LHCN-M2 (cell line): ENCODE measurements at places on chromosomes 16 and 17.

- no peak for DNase-seq
Measured at GRCh38 chr17:48100160-48100559, 1.1 kb downstream of the CBX1 start.

GRCh38 chr17:43658900-43659299 lies 2.8 kb downstream of the MEOX1 start:
- no peak for DNase-seq

DNA sequence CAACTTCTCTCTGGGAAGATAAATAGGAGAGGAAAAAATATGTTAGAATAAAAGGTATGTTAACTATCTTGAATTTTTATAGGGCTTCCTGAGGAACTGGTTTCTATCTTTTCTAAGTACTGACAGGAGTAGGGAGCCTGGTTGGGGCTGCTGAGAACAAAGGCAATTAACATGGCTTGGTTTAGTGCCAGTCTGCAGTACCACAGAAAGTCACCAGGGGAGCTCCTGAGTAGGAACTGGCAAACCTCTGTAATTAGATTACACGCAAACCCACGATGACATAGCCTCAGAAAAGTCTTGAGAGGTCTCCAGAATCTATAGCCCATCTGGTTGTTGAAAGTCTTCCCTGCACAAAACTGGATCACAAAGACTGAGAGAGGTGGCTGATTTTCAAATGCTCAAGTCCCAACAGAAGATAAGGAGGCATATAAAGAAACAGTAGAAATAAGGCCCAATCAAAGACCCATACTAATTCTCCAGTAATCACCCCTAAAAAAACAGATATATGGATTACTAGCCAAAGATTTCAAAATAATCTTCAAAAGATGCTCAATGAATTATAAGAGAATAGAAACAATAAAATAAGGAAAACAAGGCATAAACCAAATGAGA lies 11.7 kb upstream of the CNTNAP4 start:
- peak; percentile 18 for DNase-seq

GRCh38 chr17:47862621-47863440 lies 11.9 kb upstream of the SP6 start:
- peak; percentile 94 for DNase-seq

DNA sequence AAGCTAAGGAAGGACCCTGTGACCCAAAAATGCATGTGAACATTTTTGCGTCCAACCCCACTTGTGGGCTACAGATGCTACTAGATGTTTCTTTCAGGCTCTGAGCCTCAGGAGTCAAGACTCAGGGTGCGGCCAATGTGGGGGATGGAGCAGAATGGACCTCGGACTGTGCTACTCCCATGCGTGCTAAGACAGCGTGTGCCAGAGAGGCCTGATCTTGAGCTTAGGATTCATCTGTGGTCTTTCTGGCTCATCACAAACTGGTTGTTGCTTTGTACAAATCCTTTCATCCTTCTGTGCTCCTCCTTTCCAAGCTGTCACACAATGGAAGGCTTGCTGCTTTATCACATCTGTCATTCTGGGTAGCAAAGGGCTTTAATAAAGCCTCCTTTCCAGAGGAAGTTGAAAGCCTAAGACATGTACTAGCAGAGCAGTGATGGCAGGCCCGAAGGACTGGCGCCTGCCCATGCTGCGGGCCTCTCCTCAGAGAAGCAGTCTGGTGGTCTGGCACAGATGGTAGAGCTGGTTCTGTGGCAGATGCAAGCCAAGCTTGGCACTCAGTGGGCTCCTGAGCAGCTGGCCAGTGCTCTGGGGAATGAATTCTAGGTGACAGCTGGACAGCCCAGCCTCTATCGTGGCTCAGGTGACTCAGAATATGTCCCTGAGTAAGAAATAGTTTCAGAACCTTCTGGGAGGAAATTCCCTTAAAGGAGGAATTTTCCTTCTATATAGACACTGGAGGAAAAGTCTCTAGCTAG lies 27.8 kb downstream of the COG4 start:
- DNase-seq: no peak

DNA sequence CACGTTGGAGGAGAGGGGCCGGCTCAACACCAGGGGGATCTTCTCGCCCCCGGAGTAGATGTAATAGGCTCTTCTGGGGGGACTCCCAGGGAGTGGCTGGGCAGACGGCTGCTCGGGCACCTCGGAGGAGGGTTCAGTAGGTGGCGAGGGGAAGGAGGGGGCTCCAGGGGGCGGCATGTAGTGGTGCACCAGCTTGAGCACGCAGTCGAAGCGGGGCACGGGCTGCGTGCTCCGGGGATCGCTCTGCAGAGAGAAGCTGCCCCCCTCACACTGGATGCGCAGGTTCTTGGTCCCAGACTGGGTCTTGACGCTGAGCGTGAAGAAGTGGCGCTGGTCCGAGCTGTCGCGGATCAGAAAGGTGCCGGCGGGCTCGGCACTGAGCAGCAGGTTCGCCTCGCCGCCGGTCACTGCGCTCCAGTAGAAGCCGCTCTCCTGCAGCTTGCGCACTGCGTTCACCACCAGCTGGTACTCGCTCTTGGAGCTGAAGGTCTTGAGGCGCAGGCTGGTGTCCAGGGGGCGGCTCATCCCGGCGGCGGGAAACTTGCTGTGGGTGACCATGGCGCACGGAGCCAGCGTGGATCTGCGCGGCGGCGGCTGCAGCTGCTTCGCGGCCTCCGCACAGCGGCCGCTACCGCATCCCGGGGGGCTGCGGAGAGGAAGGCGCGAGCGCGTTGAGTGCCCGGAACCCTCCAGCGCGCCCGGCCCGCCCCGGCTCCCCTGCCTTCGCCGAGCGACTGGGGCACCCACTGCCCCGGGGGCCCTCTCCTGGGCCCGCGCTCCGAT lies 1.1 kb downstream of the SOCS3 start:
- DNase-seq: peak; percentile 41

DNA sequence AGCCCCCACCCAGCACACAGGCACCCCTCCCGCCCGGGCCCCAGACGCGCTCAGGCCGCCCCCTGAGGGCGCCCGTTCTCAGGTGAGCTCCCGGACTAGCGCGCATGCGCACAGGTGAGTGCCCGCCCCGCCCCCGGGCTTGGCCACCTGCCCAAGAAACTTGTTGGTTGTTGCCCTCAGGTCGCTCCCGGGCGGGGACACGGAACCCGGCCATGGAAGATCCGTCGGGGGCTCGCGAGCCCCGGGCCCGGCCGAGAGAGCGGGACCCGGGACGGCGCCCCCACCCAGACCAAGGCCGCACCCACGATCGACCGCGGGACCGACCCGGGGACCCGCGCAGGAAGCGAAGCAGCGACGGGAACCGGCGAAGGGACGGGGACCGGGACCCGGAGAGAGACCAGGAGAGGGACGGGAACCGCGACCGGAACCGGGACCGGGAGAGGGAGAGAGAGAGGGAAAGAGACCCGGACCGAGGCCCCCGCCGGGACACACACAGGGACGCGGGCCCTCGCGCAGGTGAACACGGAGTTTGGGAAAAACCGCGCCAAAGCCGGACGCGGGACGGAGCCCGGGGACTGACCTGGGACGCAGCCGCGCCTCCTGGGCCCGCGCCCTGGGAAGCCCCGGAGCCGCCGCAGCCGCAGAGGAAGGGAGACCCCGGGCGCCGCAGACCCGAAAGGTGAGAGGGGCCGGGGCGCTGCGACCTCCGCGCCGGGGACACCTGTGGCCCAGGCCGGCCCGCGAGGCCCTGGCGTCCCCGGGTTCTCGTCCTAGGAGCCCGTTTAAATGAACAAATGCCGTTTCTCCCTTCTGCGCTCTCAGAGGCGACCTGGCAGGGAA lies at the start of gene MARVELD3:
MARVELD3 (plus strand) TSS at position 167 of the 840 bp plus-strand sequence; CDS start at position 213, 46 bp downstream.
- DNase-seq: no peak
